Dermis blood vessel endothelial cell (primary cell): ENCODE measurements at places on chromosomes 4 and X.

- DNase-seq: no peak
These were observed 18.3 kb upstream of the PRDM8 start for GRCh38 chr4:80178964-80179363.

- peak; percentile 82 for DNase-seq
These were observed 112.3 kb downstream of the NYX start for GRCh38 chrX:41559235-41560052.

DNA sequence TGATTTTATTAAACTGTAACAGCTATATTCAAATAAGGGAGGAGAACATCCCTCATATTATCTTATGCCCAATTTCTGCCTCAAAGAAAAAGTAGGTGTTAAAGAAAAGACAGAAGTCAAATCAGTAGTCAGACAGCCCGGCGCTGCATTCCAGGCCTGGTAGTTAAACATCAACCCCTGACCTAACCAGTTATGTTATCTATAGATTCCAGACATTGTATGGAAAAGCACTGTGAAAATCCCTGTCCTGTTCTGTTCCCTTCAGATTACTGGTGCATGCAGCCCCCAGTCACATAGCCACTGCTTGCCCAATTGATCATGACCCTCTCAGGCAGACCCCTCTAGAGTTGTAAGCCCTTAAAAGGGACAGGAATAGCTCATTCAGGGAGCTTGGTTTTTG is 269.9 kb upstream of the GALNT7 start:
- no peak for DNase-seq

GRCh38 chr4:184957446-184958115 is 60.7 kb upstream of the HELT start:
- no peak for DNase-seq

GRCh38 chr4:82969414-82969813 is 41.2 kb downstream of the LIN54 start:
- no peak for DNase-seq

DNA sequence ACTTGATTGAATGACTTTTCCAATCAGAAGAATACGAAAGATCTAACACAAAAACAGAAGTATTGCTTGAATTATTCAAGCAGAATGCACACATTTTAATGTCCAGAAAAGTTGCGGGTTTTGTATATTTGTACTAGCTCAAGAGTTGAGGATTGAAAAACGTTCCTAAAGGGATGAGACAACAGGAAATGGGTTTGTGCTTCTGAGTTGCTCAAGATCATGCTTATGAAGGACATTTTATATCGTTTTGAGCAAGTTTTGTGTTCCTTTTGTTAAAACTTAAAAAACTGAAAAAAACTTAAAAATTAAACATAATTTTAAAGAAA is 353 bp upstream of the SMIM10 start:
- no peak for DNase-seq

DNA sequence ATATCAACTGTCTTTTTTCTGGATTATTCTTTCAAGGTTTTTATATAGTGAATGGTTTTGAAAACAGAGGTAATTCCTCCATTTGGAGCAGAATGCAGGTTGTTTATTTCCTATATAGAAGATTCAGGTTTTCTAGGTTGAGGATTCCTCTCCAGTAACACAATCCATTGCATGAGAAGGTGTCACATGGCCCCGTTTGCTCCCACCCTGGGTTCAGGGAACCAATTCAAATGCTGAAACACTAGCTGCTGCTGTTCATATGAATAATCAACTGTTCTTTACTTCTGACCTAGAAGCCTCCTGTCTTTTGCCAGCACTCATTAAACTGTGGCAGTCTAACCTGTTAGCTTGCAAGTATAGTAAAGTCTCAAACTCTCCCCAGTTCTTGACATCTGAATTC is 1316.9 kb upstream of the TENM3 start:
- DNase-seq: no peak

DNA sequence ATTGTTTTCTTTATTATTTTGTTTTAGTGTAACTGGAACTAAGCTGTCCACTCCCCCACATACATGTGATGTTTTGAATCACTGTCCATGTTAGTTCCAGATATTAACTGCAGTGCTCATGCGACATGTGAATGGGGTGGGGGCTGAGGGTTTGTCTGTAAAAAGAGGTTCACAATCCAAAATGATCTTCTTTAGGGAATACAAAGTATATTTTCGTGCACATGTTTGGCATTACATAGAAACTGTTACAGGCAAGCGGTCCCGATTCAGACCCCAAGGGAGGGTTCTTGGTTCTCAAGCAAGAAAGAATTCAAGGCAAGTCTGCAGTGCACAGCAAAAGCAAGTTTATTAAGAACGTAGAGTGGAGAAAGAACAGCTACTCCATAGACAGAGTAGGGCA is 296.5 kb upstream of the CLNK start:
- DNase-seq: no peak
